Natural killer cell (primary cell): ENCODE measurements at places on chromosomes 5 and 9. TPM values are rescaled to one million over a fixed set of nuclear protein-coding genes. Genes with fewer than 3 reads are reported as not detected.
A peak's percentile ranks its signal among the peaks of the same experiment; 100 is the strongest.

- no peak for DNase-seq
These were observed 690.9 kb downstream of the ISL1 start for GRCh38 chr5:52073993-52074689.

GRCh38 chr5:178418471-178419010 is 171.7 kb downstream of the COL23A1 start:
- no peak for DNase-seq

DNA sequence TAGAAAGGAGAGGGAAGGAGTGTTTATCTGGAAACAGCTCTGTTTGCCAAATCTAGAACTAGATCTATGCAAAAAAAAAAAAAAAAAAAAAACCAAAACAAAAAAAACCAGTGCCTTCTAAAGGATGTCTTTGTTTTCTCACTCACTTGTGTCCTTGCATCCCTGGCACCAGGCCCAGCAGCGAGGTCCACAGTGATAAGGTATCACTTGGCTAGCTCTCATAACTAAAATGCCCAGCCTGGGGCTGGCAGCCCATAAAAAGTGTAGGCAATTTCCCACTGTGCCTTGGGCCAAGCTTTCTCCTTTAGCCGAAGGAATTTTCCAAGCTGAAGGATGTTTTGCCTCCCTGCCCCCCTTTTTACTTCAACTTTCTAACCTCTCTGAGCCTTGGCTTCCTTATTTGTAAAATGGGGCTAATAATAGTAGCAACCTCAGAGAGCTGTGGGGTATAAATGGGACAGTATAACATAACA is 20.8 kb downstream of the RGS3 start:
- DNase-seq, result no peak

DNA sequence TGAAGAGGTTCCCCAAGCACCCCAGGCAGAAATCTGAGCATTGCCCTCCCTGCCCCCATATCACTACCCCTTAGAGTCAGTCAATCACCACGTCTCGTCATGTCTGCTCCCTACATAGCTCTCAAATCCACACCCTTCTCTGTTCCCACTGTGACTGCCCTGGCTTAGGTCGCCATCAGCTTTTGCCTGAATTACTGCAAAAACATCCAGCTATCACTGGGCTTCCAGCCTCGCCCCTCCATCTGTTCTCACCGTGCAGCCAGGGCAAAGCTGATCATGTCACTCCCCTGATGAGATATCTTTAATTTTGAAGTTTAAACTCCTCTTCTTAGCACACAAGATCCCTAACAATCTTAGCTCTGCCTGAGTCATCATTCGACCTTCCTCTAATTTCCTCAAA is 89.6 kb upstream of the TBC1D2 start:
- DNase-seq, result no peak

GRCh38 chr5:77844373-77844622 is 68.2 kb upstream of the TBCA start:
- DNase-seq, result no peak

GRCh38 chr5:153767221-153768188 is 271.2 kb downstream of the FAM114A2 start:
- no peak for DNase-seq

GRCh38 chr5:159414021-159414420 is 83.7 kb upstream of the IL12B start:
- DNase-seq, result no peak

DNA sequence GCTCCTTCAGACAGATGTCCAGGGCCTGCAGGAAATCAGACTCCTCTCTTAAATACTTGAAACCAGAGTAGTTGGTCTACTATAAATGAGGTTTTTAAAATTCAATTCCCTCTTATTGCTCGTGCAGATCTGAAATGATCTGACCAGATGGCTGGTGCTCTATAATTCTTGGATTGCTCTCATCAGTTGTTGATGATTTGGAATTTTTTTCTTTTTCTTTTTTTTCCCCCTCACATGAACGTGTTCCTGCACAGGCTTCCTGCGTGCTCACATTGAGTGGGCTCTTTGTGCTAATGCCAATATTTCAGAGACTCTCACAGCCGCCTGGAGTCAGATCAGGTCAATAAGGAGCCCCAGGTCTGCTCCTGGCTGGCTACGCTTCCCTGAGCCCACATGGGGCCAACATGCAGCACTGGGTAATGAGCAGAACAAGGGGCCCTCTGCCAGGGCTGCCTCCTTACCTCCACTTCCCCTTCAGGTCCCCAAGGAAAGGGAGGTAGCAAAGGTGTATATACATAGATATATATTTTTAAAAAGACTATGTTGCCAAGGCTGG is 82.0 kb downstream of the SIL1 start:
- no peak for DNase-seq

- DNase-seq, result peak; percentile 31
These were observed 924.3 kb upstream of the CDH10 start for GRCh38 chr5:25568989-25569625.

- DNase-seq, result no peak
These were observed 37.3 kb upstream of the TMEM252 start for GRCh38 chr9:68577774-68578591.

DNA sequence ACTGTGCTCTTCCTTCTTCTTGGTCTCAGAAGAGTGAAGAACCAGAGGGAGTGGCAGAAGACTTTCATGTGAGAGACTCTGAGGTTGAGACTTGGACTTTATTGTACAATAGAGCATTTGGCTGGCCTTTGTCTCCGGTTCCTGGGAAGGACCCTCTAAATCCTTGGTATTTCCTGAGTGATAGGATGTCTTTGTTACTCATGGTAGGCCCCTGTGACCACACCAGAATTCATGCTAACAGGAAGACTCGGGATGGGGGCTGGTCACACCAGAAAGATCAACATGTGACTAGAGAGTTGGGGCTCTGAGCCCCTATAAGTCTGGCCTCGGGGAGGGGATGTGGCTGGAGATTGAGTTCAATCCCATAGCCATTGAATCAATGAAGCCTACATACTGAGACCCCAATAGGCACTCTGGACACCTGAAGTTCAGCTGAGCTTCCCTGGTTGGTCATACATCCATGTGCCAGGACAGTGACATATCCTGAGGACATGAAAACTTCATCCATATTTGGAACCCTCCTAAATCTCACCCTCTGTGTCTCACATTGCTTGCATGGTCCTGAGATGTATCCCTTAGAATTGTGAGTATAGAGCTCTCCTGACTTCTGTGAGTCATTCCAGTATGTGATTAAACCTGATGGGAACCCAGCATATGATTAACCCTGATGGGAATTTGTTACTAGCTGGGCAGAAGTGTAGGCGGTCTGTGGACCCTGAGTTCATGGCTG is 201.7 kb downstream of the GADD45G start:
- no peak for DNase-seq

DNA sequence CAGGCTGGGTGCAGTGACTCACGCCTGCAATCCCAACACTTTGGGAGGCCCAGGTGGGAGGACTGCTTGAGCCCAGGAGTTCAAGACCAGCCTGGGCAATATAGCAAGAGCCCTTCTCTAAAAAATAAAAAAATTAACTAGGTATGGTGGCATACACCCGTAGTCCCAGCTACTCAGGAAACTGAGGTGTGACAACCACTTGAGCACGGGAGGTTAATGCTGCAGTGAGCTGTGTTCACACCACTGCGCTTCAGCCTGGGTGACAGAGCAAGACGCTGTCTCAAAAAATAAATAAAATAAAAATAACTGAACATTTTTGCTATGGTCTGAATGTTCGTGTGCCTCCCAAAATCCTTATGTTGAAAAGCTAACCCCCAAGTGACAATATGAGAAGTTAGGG is 24.5 kb downstream of the AGTPBP1 start:
- peak; percentile 41 for DNase-seq

GRCh38 chr5:14211818-14212803 is 69.0 kb downstream of the TRIO start:
- peak; percentile 15 for DNase-seq

DNA sequence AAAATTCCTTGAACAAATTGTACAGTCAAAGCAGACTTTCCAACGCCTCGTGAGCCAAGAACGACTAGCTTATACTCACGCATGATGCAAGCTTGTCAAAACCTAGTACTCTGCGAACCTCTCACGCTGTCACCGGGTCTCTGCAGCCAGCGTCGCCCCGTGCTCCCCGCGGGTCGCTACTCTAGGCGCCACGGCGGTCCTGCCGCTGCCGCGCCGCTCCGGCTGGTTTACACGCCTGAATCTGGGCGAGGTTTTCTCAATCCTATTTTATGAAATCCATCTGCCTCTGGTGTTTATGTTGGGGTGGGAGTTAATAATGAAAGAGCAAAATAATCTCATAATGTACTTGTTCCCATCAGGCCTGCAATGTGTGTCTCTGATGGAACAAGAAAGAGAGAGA is 90.9 kb downstream of the SV2C start:
- DNase-seq, result no peak

DNA sequence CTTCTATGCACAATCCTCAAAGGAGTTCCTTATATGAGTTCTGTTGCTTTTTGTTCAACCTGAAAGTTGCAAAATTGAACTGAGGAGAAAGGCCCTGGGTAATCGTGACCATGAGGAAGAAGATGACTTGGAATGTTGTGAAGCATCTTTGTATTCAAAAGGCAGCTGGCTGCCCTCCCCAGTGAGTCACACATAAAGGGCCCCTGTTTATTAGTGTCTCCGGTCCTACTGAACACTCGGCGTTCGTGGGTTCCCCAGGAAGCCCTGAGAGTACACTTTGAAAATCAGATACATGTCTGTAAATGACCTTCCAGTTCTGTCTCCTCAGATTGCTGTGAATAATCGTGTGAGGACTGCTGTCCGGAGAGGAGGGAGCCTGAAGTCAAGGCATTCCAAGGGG is 73.6 kb downstream of the C9orf153 start:
- DNase-seq, result no peak

- DNase-seq, result peak; percentile 77
These were observed 232.2 kb downstream of the SYK start for GRCh38 chr9:91033797-91034196.

GRCh38 chr5:43245724-43246385 is 53.8 kb downstream of the NIM1K start:
- no peak for DNase-seq

GRCh38 chr9:11722957-11723356 is 970.2 kb upstream of the TYRP1 start:
- no peak for DNase-seq

DNA sequence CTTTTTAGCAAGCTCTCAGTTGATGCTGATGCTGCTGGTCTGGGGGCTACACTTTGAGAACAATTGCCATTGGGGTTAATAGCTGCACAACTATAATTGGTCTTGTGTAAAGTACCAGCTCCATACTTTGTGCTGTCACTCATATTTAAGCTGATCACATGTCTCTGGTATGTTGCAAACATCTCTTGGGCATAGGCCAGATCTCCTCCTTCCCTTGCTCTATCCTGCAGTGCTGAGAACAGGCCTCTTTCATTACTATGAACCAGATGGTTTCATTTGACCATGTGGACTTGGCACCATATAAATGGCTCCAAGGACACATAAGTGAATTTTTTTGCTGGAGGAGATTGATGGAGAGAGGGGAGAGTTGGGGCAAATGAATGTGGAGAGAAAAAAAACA is 48.4 kb downstream of the DMRT2 start:
- DNase-seq, result no peak

GRCh38 chr5:37090781-37091180 is 158.4 kb downstream of the CPLANE1 start:
- DNase-seq, result no peak

DNA sequence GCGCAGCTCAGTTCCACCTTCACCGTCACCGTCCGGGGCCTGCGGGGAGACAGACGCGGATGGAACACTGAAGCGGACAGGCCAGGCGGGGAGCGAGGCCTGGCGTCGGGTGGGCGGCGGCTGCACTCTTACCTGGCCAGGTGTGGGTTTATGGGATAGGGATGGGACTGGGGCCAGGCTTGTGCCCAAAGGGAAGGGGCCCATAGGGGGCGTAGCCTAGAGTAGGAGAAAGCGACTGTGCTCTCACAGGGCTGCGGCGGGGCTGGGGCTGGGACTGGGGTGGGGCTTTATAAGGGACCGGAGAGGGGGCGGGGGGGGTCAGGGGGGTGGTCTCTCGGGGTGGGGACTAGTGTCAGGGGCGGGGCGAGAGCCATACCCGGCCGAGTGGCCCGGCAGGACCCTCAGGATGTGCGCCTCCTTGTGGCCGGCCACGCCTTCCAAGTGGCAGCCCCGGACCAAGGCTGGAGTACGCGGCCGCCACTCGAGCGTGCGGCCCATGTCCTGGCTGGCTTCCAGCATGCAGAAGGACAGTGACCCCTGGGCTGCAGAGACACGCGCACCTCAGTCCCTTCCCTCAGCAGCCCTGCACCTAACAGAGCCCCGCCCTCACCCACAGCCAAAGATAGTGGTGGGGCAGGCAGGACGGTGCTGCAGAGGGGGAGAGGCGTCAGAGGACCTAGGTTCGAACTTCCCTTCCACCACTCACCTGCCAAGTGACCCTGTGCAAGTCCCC is 22.8 kb downstream of the FPGS start:
- no peak for DNase-seq

DNA sequence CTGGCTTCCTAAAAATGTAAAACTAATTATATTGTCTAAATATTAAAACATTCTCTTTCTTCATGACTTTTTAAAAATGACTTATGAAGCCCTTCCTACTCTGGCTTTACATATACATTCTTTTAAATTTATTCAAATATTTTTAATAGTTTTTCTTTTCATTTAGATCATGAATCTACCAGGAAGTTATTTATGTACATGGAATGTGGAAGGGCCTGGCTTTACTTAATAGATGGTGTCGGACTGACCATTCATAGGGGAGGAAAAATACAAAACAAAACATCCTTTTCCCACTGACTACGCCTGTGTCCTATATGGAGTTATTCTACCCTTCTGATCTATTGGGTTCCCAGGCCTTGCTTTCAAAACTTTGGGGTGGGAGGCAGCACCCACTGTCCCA is 129.8 kb downstream of the MACROH2A1 start:
- no peak for DNase-seq

DNA sequence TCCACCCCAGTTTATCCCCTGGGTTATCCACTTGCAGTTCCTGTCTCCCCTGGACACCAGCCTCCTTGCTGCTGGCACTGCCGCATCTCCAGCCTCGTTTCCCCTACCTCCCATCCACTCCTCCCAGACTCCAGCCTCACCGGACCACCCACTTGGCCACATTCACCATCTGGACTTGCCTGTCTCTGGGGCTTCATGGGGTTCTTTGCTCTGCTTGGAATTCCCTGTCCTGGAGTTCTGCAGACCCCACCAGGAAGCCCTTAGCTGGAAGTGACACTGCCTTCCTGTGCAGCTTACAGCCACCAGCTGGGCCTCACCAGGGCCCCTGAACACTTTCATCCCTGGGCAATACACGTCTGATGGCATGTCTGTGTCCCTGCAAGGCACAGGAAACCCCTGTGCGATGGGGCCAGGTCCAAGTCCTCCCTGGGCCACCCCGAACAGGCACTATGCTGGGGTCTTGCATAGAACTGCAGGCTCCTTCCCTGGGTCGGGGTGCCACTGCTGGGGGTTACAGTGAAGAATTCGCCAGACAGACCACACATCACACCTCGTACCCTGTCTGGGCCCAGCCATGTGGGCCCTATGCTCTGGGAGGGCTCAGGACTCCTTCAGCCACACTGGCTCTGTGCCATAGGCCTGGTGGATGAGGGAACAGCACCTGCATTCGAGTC is 3.0 kb downstream of the FLT4 start:
- no peak for DNase-seq

The PRDM9 gene
- total RNA-seq, result not detected

The SLC25A48 gene
- not detected for total RNA-seq

The GPX8 gene
- total RNA-seq, result not detected

The RANBP17 gene
- total RNA-seq, result 12.6 TPM

The SNCB gene
- total RNA-seq, result not detected

The CCNI2 gene
- total RNA-seq, result not detected

The SLC34A3 gene
- total RNA-seq, result not detected

The HTR1A gene
- not detected for total RNA-seq

The EFNA5 gene
- total RNA-seq, result 8.1 TPM

The ANKRD34B gene
- total RNA-seq, result not detected

The AIF1L gene
- not detected for total RNA-seq

The KIAA1191 gene
- total RNA-seq, result 76.3 TPM

The FOXD1 gene
- 0.41 TPM for total RNA-seq
